ENCODE measurements at places on chromosomes 6 and 20.

DNA sequence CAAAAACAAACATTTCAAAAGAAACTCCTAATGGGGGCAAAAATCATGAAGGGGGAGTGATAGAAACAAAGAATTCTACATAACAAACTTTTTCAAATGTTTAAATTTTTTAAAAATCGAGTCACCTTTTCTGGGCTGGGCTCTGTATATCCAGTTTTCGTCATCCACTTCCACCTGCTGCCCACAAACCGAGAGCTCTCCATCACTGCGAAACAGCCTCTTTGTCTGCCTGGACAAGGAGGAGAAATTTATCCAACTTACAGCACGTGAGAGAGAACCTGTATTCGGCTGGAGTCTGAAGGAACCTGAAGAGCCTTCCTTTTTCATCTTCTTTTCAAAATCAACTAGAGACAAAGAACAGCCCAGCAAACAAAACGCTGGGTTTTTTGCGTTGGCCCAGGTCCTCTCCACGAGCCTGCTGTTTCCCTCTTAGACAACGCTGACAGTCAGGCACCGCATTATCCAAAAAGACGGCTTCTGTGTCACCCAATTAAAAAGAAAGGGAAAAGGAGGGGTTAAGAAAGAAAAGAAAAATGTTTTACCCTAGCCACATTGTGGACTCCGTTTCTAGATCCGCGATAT, 72.4 kb upstream of the NHSL1 start:
- no peak for DNase-seq

- DNase-seq, result no peak
Observed at GRCh38 chr6:18393698-18394097, 6.5 kb downstream of the RNF144B start.

DNA sequence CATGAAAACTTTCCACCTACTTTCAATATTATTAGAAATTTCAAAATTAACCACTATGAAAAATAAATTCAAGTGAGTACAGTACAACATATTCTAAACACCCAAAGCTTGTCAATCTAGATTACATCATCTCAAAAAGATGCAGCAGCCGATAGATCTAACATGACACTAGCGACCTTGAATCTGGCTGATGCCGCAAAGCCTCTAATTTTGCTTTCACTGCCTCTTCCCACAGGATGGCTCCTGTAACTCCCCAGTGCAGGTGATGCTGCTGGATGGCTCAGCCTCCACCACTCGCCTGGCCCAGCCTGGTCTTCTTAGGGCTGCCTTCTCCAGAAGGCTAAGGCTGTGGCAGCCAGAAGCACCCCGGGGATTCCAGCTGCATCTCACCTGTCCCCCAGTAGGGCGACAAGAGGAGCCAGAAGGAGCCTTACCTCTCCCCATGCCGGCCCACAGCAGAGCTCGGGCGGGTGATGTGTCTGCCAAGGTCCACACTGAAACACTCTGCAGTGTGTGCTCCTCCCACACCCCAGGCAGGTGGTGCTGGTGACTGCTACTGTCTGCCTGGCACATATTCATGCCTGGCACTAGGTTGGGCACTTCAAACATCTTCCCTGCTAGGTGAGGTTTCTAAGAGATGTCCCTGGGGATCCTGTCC, 82.1 kb downstream of the SLC23A2 start:
- no peak for DNase-seq

DNA sequence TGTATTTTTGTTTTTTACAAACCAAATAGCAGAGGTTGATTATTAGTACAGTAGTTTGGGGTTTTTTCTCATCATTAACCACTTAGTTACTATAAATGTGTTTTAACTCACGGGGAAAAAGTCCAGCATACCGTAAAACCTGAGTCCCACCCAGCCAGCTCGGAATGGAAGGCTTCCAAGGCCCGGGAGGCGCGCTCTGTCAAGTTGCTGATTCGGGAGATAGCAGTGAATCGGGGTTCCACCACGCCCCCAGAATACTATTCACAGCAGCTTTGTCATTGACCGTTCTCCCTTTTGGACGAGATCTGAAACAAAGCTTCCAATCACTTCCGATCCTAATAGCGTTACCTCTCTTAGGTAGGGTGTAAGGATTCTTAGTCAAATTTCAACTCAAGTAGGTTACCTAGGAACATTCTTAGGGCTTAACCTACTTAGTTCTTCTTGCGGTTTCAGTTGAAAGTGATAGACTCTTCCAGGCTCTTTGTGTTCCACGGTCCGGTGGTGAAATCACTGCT, 232.8 kb upstream of the QKI start:
- DNase-seq, result no peak

DNA sequence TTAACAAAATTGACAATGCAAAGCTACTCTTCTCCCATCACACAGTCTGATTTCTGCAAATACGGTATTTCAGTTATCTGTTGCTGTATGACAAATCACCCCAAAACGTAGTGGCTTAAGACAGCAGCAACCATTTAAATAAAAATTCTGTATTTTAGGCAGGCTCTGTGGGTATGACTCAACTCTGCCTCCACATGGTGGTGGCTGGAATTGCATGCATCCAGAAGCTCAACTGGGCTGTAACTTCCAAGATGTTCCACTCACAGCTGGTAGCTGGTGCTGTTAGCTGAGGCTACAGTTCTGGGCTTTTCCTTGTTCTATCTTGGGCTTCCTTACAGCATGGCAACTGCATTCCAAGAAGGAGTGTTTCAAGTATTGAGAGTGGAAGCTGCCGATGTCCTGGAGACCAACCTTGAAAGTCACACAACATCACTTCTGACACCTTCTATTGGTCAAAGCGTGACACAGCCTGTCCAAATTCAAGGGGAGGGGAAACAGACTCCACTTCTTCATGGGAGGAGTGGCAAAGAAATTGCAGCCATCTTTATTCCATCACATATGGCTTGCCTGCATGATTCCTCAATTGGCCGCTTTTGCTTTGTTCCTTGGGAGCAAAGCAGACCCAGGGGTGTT, 39.7 kb upstream of the TULP1 start:
- peak; percentile 83 for DNase-seq

GRCh38 chr6:39327507-39327906, 5.0 kb upstream of the KCNK16 start:
- no peak for DNase-seq

DNA sequence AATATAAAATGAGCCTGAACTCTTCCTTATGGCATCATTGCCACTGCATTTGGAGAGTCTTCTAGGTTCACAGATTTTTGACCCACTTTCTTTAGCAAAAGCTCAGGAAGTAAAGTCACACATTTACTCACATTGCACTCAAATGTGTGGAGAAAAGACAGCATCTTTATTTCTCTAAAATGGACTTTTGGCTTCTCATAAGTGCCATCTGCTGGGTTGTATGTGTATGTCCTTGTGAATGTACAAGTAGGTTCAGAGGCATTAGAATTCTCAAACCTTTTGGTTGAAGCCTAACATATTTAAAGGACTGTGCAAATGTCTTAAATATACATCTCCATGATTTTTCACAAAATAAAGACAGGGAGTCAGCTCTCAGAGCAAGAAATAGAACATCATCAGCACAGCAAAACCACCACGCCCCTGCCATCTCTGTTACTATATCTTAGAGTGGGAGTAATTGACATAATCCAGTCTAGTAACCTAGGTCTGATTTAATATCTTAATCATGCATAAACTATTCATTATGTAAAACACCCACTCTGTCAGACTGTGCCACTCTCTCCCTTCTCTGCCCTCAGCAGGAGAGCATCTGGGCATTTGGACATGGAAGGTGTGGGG, 42.2 kb upstream of the SPTLC3 start:
- DNase-seq, result no peak

DNA sequence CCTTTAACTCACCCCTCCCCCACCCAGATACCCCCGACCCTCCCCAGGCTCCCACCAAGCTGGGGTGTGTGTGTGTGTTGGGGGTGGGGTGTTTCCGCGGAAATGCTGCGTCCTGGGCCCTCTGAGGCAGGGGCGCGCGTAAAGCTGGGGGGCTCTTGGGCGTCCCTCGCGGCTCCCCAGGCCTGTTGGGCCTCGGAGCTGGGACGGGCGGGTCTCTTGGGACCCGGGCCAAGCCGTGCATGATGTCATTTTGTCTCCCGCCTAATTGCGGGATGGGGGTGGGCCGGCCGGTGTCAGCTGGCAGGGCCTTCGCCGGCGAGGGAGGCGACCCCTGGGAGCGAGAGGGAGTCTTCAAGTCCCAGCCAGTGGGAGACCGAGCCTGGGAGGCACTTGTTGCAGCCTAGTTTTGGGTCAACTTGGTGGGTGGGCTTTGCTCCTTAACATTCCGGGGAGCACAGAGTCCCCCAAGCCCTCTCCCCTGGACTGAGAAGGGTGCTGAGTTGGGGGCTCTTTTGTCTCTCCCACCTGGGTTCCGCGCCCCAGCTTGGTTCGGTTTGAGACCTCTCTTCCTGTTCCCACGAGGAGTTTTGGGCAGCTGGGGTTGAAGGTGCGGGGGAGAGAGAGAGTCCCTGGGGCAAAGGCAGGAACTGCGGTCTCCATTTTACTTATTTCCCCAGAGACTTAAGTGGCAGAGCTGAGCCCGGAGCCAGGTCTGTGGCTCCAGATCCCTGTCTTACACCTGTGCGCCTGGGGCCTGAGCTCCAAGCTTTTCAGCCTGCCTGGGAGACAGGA, 623 bp downstream of the MYBL2 start:
- peak; percentile 61 for DNase-seq

DNA sequence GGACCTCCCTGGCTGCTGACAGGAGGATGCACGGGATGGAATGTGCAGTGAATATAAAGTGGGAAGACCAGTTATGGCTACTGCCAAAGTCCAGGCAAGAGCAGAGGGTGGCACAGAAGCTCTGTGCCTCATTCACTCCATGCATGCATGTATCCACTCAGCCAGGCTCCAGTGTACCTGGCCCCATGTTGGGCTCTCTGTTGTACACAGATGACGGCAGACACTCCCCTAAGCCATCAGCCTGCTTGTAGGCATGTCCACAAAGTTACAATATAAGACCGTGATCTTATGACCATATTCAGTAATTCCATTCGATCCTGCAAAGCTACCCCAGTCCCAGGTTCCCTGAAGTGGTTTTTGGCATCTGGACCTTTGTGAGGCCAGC, 116.8 kb downstream of the PREX1 start:
- no peak for DNase-seq

- DNase-seq, result no peak
Observed at GRCh38 chr6:160349814-160350350, 1.7 kb downstream of the SLC22A3 start.

- no peak for DNase-seq
Observed at GRCh38 chr20:50859161-50859560, 64.3 kb downstream of the BCAS4 start.

DNA sequence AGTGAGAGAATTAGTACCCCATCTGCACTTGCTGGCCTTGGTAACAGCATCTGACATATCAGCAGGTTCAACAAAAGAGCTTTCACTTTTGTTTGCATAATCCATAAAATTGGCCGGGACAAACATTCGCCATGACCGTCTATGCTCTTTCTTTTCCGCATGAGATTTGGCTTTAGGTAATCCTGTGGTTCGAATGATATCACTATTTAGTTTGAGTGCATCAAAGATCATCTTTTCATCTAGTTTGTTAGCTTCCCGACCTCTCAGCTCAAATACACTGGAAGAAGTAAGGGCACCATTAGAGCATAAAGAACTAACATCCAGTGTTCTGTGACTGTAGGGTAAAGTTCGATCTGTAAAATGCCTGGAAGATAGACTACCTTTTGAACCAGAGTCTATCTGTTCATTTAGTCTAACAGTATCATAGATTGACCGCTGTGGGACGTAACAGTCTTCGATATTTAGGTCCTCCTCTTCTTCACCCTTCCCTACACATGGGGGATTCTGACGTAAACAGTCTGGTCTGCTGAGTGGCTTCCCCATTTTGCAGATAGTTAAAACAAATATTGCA, 101.6 kb downstream of the DST start:
- no peak for DNase-seq

- DNase-seq, result no peak
Observed at GRCh38 chr20:50320901-50321796, 130.5 kb downstream of the CEBPB start.

DNA sequence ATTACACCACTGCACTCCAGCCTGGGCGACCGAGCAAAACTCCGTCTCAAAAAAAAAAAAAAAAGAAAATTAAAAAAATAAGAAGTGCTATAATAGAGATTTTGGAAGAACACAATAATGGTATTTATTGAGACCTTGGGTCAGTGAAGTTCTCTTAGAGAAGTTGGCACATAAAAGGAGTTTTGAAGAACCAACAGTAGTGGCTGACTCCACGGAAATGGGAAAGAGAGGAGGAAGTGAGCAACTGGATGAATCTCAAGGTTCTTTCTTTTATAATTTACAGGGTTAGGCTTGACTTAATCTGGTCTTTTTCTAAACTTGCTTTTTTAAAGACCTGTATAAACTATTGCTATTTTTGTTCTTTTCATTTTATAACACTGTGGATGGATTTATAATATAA, 52.8 kb downstream of the TOMM6 start:
- DNase-seq, result no peak

GRCh38 chr6:9455864-9456658, 958.8 kb downstream of the TFAP2A start:
- no peak for DNase-seq

- no peak for DNase-seq
Observed at GRCh38 chr20:2822073-2822472, 5.9 kb downstream of the TMEM239 start.

DNA sequence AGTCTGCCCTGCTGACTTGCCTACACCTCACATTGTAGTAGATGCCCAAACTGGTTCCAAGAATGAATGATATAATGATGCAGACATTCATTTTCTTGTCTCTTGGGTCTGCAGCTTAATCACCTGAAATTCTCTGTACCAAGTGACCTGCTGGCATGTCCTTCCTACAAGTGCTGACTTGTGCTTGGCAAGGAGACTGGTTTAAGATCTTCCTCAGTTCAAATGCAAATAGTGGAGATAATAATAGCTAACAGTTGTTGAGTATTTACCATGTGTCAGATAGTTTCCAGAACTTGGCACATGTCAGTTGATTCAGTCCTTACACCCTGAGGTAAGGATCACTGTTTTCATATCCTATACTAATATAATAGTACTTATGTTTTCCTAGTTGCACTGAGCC, 223.4 kb downstream of the SLC24A3 start:
- DNase-seq, result no peak

GRCh38 chr20:24118441-24119175, 130.0 kb upstream of the GGTLC1 start:
- DNase-seq, result no peak

GRCh38 chr6:162736961-162737360, 9.2 kb downstream of the PACRG start:
- DNase-seq, result no peak

- no peak for DNase-seq
Observed at GRCh38 chr6:126716032-126716431, 376.1 kb downstream of the CENPW start.

DNA sequence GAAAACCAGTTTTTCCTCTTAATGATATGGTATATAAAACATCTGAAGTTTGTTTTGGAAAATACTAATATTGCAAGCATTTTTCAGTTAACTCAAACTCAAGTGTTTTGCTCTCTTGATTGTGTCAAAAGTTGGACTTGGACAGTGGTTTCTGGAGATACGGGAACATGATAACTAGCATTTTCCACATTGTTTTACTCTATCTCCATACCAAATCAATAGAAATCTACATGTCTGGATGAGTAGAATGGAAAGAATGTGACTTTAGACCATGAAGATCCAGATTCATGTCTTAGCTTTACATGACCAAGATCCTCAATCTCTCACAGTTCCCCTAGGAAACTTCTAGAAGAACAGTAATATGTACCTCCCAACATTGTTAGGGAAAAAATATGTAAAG, 22.2 kb upstream of the FBXO30 start:
- no peak for DNase-seq

GRCh38 chr6:14270925-14271788, 153.6 kb downstream of the CD83 start:
- DNase-seq, result peak; percentile 74

GRCh38 chr20:13231031-13231752, 10.1 kb downstream of the ISM1 start:
- peak; percentile 66 for DNase-seq

- peak; percentile 68 for DNase-seq
Observed at GRCh38 chr6:99151634-99152346, 197.7 kb downstream of the FAXC start.
